ENCODE measurements at places on chromosomes 7 and 10.

- no peak for DNase-seq
Observed at GRCh38 chr10:3710764-3711163, 74.2 kb downstream of the KLF6 start.

- DNase-seq = no peak
Observed at GRCh38 chr10:128050936-128051335, 75.3 kb downstream of the MKI67 start.

GRCh38 chr7:102450242-102450641, 14.4 kb downstream of the ALKBH4 start:
- no peak for DNase-seq

DNA sequence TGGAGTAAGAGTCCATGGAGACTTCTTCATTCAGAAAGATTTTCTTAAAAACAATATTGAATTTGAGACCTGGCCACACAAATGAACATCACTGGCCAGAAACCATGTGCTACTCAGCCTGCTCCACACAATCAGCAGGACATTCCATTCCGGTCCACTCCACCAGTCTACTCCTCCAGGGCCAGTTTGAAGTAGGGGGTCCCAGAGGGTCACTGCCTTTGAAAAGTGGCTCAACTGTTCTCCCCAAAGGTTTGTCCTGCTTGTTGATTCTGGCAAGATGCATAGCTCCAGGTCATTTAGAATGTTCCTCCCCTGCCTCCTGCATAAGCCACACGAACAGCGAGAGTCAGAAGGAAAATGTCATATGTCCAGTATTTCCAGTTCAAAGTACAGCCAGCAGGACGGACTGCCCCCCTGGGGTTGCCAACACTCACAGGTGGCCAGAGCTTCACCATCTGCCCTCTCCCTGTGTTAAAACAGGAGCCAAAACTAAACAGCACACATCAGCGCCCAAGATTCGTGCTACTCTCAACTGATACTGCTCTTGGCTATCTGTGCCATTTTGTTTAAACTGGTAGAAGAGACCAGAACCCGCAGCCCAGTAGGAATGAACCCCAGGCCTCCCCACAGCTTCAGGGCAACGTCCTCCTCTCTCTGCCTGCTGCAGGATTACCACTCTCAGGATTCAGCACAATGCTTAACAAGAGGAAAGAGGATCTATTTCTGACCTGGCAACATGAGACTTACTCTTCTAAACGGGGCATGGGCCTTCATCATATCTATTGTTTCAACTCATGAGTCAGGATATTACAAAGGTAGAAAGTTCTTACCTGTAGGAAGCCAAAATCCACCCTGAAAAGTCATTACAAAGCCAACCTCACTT, 11.3 kb downstream of the GRB10 start:
- no peak for DNase-seq

DNA sequence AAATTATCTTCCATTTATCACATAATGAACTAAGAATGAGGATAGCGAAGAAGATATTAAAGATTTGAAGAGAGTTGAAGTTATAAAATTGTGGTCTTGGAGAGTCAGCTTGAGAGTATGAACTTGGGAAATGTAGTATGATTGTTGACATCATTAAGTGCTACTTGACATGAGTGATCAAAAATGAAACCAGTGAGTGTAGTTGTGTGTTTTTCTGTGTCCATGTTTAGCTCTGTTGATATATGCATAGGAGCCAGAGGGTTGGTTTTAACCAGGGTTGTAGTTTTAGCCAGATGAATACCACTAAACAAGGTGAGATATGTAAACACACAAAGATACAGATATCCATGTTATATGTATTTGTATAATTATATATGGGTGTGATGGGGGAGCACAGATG, 6.2 kb downstream of the TMEM106B start:
- DNase-seq = no peak

- no peak for DNase-seq
Observed at GRCh38 chr7:1669064-1669951, 769 bp upstream of the ELFN1 start.

- DNase-seq = no peak
Observed at GRCh38 chr10:86964061-86964846, 4.0 kb upstream of the ADIRF start.

- DNase-seq = no peak
Observed at GRCh38 chr7:82443547-82444219, at the start of gene CACNA2D1. Gene CACNA2D1, minus strand, starts transcription at chr7:82443777.

GRCh38 chr7:107501593-107501992, 31.7 kb downstream of the GPR22 start:
- DNase-seq = no peak

- DNase-seq = no peak
Observed at GRCh38 chr10:72756674-72757385, 64.9 kb downstream of the MCU start.

DNA sequence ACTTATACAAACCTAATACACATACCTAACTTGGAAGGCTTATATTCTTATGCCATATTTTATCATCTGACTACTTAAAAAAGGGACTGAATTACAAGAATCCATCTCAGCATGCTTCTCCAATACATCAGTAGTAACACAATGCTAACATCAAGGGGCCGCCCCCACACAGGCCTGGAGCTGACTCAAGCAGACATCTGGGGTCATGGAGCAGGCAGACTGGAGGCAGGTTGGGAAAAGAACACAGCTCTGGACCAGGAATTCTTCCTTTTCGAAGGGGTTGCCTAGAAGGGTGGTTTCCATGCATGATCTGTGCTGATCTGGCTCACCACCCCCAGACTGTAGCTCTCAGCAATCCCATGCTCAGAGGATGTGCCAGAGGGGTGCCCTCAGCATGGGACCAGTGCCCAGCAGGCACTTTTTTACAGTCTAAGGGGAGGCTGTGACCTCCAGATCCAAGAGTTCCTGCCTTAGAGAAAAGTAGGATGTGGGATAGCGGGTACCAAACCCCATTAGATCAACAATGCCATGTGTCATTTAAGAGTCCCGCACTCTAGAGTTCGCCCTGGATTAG, 26.1 kb upstream of the DUSP5 start:
- DNase-seq = no peak

DNA sequence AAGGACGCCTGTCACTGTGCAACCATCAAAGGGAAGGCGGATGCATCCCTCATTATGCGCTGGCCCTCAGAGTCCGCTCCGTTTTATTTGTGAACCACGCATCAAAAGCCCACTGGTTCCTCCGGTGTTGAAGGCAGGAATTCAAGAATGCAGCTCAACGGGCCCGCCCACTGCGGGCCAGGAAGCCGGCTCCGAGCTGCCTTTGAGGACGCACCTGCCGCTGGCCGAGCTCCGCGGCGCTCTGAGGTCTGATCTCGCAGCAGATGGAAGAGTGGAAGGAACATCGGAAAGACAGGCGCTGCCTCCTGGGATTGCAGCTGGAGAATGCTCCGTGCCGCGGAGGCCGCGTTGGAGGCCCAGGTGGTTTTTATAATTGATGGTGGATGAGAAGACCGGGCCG, 56.9 kb upstream of the ADGRA1 start:
- DNase-seq = no peak

DNA sequence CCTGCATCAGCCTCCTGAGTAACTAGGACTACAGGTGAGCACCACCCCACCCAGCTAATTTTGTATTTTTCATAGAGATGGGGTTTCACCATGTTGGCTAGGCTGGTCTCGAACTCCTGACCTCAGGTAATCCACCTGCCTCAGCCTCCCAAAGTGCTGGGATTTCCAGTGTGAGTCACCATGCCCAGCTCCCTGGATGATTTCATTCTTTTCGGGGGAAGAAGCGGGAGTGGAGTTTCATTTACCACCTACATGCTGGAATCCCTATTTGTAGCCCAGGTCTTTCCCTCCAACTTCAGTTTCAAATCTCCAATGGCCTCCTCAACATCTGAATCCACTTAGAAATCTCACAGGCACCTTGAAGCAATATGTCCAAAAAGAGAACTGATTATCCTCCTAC, 2.9 kb upstream of the BTRC start:
- DNase-seq = no peak

GRCh38 chr7:36192053-36192824, 39.2 kb downstream of the EEPD1 start:
- DNase-seq = no peak

DNA sequence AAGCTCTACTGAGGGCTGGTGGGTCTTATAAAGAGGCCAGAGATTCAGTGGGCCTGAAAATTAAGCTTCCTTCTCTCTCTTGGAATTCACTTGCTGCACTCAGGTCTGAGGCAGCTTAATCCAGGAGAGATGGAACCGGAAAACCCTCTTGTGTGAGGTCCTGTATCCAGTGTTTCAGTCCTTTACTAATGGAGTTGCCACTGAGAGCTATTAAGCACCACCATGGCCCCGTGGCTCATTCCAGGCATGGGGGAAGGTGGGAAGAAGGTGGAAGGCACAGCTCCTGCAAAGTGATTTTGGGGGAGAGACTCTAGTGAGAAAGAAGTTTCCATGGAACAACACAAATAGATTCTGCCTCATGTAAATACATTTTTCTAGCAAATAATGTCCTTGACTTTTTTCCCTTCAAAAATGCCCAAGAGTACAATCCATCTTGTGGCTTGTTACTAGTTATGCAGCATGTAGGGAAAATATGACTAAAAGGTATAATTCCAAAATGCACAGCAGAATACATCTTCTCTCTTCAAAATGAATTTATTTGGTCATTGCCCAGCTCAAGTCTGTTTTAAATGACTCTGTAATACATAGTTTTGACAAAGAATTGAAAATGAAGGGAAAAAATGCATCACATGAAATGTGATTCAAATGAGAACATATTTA, 46.7 kb upstream of the FOXI2 start:
- DNase-seq = no peak

GRCh38 chr7:136868496-136869000, at the start of gene CHRM2:
Gene CHRM2, plus strand, starts transcription at chr7:136868652. Its CDS starts 146,214 bp downstream, at chr7:137014866.
- no peak for DNase-seq

DNA sequence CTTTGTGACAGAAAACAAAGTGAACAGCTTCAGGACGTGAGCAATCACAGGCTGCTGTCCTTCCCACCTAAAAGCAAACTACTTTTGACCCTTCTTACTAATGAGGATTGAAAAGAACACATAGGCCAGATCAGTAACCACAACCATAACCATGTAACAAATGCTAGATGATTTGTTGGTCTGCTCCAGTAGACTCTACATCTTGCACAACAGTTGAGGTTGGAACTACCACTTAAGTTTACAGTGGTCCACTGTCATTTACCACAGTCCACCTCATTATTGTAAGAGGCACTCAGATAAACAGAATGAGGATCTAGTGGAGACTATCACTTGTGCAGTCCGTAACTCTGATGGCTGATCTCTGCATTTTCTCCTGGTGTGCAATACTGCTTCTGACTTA, 27.8 kb downstream of the NET1 start:
- no peak for DNase-seq

- DNase-seq = no peak
Observed at GRCh38 chr10:96417441-96417840, 58.6 kb upstream of the OPALIN start.

GRCh38 chr7:14115701-14116100, 126.2 kb upstream of the ETV1 start:
- DNase-seq = no peak

Data from activated T-cell treated with anti-CD3 and anti-CD28 coated beads for 48 hours (primary cell).